ENCODE measurements at places on chromosomes 2 and 18. TPM values are rescaled to one million over a fixed set of nuclear protein-coding genes. Genes with fewer than 3 reads are reported as not detected.

Gene DTNA
- total RNA-seq, result 19.8 TPM

Gene TBR1
- total RNA-seq, result under 0.01 TPM

Gene RUFY4
- total RNA-seq, result not detected

Gene NIFK
- 117 TPM for total RNA-seq

Gene KIAA2012
- not detected for total RNA-seq

Gene PSTPIP2
- 4.7 TPM for total RNA-seq

Gene TUBA4B
- not detected for total RNA-seq

Gene PCARE
- total RNA-seq, result not detected

Gene RAD51AP2
- total RNA-seq, result not detected

Gene TANC1
- 117 TPM for total RNA-seq

Gene OSR1
- total RNA-seq, result 0.07 TPM

Gene CPS1
- total RNA-seq, result 12.8 TPM

Gene TTN
- 3.2 TPM for total RNA-seq

Gene POTEI
- total RNA-seq, result 0.66 TPM

Gene HOXD4
- total RNA-seq, result 8.7 TPM

Gene DLGAP1
- 0.27 TPM for total RNA-seq
